MCF 10A (cell line): ENCODE measurements at places on chromosomes 5 and 9.
A peak's percentile ranks its signal among the peaks of the same experiment; 100 is the strongest.

- DNase-seq: no peak
Measured at GRCh38 chr5:141771031-141771430, 89.0 kb upstream of the ARAP3 start.

DNA sequence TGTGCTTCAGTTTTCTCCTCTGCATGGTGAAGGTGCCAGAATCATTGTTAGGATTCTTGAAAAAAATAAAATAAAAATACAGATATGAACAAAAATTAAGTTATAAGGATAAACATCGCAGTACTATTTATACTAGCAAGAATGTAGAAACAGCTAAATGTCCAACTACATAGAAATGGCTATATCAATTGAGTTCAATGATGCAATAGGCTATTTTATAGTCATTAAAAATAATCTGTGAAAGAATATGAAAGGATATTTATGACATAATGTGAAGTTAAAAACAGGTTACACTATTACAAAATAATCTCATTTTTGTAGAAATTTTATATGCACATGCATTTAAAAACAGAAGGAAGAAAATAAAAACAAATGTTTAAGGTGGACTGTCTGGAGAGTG lies 198.7 kb upstream of the TRIM32 start:
- no peak for DNase-seq

GRCh38 chr9:1253064-1253979 lies 203.2 kb downstream of the DMRT2 start:
- no peak for DNase-seq

DNA sequence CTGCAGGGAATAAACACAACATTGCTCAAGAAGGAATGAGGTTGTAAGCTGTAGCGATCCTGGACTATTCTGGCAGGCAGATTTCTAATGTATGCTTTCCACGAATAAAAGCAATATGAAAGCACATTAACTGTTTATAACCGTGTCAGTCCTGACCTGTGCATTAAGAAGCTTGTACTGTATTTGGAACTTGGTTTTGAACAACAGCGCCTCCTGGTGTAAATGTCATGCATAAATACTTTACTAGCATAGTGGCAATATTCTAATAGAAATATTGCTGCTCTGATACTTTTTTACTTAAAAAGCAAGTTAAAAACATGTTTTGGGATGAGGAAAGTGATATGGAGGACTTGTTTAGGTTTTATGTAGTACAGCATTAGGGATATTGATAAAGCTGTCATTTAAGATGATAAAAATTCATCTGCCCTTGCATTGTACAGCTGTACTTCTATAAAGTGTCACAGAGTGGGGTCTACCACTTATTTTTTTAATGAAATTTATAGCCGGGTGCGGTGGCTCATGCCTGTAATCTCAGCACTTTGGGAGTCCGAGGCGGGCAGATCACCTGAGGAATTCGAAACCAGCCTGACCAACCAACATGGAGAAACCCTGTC lies 70.7 kb upstream of the GNE start:
- DNase-seq: peak; percentile 79

DNA sequence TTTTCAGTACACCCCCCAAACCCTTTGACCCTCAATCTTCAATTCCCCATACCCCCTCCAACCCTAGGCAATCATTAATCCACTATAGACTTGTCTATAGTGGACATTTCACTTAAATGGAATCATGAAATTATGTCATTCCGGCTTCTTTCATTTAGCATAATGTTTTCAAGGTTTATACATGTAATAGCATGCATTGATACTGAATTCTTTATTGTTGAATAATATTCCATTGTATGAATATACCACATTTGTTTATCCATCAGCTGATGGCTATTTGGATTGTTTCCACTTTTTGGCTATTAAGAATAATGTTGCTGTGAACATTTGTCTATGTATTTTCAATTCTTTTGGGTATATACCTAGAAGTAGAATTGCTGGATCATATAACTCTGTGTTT lies 238.8 kb downstream of the PDE4D start:
- no peak for DNase-seq

- DNase-seq: no peak
Measured at GRCh38 chr9:31377358-31377757, 1007.1 kb upstream of the ACO1 start.

DNA sequence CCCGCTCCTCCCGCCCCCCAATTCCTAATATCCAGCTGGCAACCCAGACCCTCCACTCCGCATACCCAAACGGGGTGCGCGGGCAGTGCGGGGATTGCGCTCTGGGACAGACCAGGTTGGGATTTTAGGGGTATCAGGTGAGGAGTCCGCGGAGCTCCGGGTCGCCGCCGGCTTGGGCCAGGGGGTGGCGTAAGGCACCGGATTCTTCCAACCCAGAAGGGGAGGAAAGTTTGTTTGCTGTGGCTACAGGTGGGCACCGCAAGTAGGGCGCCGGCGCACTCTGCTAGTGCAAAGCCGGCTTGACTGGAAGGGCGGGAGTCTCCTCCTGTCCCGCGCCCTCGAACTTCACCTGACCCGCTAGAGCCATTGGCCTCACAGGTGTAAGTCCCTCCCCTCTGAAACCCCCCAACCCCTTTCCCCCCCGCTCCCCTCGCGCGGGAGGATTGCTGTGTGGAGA lies 709 bp downstream of the IQGAP2 start:
- no peak for DNase-seq

GRCh38 chr9:95920017-95920416 lies 44.5 kb downstream of the ERCC6L2 start:
- no peak for DNase-seq

GRCh38 chr5:143404416-143405062 lies 1.1 kb upstream of the NR3C1 start:
- DNase-seq: peak; percentile 95

- no peak for DNase-seq
Measured at GRCh38 chr5:78127875-78128274, 166.6 kb downstream of the AP3B1 start.

DNA sequence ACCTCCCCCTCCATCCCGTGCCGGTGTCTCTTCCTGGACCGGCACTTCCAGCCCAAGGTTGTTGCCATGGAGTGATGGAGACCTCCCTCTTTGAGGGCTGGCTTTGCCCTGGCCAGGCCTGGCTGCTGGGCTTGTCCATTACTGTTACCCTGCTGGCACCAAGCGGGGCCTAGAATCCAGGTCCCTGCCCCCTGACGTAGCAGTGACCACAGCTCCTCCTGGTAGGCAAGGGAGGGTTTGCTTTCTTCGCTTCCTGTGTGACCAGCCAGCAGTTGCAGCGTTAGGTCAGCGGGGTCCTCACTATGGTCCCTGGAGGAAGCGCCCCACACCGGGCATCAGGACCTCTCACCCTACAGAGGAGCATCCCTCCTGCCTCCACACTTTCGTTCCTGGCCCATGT lies 146.7 kb upstream of the COL5A1 start:
- DNase-seq: no peak

- DNase-seq: no peak
Measured at GRCh38 chr5:67536866-67537265, 340.3 kb upstream of the CD180 start.

- peak; percentile 89 for DNase-seq
Measured at GRCh38 chr5:138068742-138069600, 14.9 kb upstream of the WNT8A start.

GRCh38 chr9:2966565-2967300 lies 122.8 kb upstream of the PUM3 start:
- DNase-seq: no peak

DNA sequence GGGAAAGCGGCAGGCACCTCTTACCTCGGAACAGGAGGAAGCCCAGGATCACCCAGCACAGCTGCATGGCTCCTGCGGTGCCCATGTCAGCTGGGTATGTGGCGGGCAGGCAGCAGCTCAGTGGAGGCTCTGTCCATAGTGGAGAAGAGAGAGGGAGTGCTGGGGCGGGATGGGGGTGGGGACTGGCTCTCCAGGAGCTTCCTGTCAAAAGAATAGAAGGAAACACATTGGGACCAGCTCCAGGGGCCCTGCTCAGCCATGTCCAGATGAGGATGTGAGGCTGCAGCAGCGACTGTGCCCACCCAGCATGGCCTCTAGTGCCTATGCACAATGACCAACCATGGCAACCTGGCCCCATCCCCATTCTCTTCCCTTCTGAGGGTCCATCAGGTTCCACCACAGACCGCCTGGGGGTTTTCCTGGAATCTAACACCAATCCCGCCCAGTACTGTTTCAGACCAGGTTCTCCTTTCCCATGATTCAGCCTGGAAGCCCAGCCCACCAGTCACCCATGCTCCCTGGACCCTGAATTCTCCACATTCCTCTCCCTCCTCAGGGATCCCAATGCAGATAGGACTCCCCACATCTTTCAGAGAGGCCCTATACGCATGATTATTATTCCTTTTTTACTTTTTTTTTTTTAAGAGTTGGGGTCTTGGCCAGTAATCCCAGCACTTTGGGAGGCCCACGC lies at the start of gene ECSCR:
ECSCR (minus strand) TSS at position 158 of the 691 bp plus-strand sequence; CDS start at position 85, 73 bp downstream.
- no peak for DNase-seq

- DNase-seq: no peak
Measured at GRCh38 chr9:93089481-93089991, 6.5 kb upstream of the CARD19 start.

DNA sequence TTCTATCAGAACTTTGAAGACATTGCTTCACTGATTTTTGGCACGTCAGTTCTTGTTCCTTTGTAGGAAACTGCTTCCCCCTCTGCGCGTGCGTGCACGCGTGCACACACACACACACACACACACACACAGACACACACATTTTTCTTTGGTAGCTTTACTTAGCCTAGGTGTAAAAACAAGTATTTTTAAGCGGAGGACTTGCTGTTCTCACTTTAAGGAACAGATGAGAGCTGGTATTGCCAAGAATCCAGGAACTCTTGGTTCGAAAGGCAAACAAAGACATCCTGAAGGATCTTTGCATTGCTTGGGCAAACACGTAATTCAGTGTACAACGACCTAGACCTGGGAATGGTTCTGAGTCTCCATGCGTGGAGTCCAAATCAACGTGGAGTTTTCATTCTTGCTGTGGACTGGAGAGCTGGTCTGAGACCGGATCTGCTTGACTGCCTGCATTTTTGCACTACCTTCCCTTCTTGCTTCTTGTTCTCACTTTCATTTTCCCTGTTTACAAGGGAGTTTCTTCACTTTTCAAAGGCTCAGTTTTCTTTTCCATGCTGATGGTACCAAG lies 8.2 kb downstream of the TMEM268 start:
- no peak for DNase-seq

DNA sequence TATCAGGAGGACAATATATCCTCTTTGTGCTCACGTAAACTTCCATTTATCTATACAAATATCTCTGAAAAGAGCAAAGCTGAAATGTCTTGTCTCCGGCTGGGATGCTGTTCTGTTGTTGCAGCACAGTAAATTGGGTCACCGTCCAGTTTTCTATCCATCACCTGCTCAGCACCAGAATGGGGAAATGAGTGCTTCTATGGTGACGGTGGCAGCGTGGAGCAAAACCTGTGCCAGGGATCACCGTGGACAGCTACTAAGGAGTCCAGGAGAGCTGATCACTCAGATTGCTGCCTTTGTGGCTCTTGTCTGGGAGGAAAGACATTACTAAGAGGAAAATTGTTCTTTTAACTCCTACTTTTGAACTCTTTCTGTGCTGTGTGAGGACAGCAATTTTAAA lies 531.6 kb downstream of the PSAT1 start:
- no peak for DNase-seq

- no peak for DNase-seq
Measured at GRCh38 chr9:18638371-18639249, 164.7 kb downstream of the ADAMTSL1 start.

DNA sequence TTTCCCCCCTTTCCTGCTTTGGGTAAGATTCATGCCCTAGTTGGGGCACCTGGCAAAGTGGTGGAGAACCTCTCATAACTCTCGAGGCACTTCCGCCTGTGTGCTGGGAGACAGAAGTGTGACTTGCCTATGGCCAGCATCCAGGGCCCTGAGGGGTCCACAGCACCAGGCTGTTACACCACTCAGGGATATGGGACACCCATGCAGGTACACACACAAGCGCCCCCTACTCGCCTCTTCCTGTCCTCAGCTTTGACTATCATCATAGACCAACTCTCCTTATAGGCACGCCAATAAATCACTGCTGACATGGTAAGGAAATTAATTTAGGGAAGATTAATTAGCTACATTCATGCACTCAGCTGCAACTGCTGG lies 45.4 kb downstream of the SHB start:
- DNase-seq: no peak

DNA sequence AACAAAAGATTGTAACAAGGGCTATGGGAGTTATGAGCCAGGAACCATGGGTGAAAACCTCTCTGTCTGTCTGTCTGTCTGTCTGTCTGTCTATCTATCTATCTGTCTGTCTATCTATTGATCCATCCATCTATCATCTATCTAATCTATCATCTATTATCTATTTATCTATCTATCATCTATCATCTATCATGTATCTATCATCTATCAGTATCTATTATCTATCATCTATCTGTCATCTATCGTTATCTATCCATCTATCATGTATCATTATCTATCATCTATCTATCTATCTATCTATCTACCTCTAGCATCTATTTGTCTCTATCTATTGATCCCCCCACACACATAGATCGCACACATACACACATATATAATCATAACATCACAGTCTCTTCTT lies 112.9 kb downstream of the INSYN2B start:
- no peak for DNase-seq

GRCh38 chr5:141560151-141560550 lies 58.6 kb downstream of the DIAPH1 start:
- DNase-seq: peak; percentile 87

GRCh38 chr9:121566481-121567465 lies 67.1 kb upstream of the GGTA1 start:
- peak; percentile 20 for DNase-seq

- peak; percentile 43 for DNase-seq
Measured at GRCh38 chr5:2207416-2208238, 324.9 kb upstream of the IRX4 start.

DNA sequence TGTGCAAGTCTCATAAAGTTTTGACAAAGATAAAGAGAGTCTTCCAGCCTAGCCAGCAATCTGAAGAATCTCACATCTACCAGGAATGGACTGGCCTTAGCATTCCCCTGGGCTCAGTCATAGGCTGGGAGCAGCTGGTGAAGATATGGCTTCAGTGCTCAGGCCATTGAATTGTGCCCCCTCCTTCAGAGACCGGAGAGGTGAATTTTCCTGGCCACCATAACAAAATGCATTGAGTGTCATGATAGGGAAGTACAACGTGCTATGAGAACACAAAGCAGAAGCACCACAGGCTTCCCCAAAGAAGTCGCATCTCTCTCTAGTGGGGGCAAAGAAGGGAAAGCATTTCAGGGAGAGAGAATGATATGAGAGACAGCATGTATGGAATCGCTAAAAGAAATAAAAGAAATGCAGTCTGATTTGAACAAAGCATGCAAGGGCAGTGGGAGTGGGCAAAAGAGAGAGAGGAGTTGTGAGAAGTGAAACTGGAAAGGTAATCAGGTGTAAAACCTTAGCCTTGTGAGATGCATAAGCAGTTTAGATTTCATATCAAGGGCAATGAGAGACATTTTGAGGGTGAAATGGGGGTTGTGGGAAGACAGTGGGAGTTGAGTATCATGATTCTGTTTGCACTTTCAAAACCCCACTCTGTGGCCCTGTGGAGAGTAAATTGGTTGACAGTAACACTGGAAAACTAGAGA lies 57.1 kb upstream of the NMUR2 start:
- DNase-seq: no peak
